ENCODE measurements at places on chromosomes 5 and 9. TPM values are rescaled to one million over a fixed set of nuclear protein-coding genes. Genes with fewer than 3 reads are reported as not detected.

The GCNT4 gene
- 36.2 TPM for total RNA-seq

The IL17B gene
- 0.52 TPM for total RNA-seq

The SPATA31A3 gene
- not detected for total RNA-seq

- DNase-seq: no peak
Observed at GRCh38 chr5:12204761-12205160, 300.5 kb upstream of the CTNND2 start.

GRCh38 chr5:135059000-135059923 is 25.2 kb upstream of the PITX1 start:
- no peak for DNase-seq

DNA sequence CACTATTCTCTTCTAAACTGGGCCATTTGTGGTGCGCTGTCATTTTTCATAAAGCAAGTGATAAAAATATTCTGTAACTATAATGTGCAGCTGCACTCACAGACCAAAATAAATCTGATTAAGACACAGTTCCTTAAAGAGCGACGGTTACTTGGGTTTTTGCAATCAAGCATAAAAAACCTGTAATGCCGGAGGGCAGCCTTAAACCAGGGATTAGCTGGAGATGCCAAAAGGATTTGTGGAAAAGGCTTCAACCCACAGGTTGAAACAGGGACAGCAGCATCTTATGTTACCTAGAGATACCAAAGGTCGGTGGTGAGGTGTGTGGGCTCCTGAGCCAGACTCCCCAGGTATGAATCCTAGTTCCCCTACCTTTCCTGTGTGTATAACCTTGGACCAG is 49.3 kb downstream of the CTNND2 start:
- no peak for DNase-seq

DNA sequence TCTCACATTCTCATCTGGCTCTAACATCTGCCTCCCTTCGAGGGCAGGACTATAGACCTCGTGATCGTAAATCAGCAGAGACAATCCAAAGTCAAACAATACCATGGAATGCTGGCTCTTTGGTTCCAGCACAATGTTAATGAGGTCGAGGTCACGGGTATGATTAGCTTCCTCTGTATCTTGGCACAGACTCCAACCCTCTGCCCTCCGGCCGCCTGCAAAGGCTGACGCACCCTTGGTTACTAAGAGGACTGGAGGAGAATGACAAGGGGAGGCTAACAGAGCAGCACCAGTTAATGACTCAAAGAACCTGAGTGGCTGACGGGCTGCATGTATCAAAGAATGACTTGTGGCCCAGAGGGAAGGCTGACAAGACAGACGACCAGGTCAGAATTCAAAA is 10.1 kb downstream of the LHFPL2 start:
- DNase-seq: peak; percentile 81

- no peak for DNase-seq
Observed at GRCh38 chr9:101226161-101226560, 158.6 kb downstream of the BAAT start.

GRCh38 chr9:137478962-137479861 is 20.1 kb upstream of the NSMF start:
- DNase-seq: no peak

DNA sequence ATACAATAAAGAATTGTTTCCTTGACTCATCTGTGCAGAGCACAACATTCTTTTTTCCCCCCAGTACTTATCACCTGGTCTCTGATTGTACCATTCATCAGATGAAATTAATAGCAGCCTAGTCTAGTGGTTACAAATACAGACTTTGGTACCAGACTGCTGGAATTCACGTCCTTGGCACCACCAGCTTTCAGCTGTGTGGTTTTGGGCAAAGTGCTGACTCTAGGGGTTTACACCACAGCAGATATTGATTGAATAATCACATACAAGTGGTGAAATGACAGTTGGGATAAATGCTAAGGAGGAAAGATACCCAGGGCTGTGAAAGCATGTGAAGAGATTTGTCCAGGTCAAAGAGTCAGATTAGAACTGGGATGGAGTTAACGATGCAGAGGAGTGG is 79.3 kb upstream of the ATP10B start:
- DNase-seq: no peak

Measured in mucosa of gallbladder (tissue), 1 donor.